NCI-H69 (cell line): ENCODE measurements at places on chromosomes 7 and 10.
A peak's percentile ranks its signal among the peaks of the same experiment; 100 is the strongest.

DNA sequence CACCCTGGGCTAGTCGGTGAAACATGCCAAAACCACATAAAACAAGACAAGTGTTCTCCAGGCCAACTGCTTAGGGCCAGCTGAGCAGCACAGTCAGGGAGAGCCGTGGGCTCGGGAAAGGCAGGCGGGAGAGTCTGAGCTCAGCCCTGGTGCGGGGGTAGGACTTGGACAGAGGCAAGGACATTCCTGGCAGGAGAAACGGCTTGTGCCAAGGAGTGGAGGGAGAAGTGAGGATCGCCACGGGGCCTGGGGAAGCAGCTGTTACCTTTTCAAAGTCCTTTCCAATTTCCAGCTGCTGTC, 4.2 kb downstream of the ELN start:
- peak; percentile 66 for DNase-seq

GRCh38 chr10:5692461-5693358, 8.1 kb downstream of the TASOR2 start:
- DNase-seq: peak; percentile 89

DNA sequence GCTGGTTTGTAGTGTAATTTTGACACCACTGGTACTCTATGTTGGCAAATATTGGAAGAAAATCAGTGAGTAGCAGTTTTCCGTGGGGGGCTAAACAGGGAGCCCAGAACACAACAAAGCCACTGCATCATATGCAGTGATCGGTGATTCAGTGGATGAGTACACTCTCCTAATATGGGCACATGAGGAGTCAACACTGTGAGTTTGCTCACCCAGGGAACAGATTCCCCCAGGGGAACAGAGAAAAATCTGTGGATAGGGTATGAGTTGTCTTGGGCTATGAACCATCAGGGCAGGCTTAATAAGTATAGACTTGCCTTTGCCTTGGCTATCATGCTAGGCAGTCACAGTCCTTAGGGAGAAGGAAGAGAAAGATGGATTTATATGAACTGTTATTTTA, 227.7 kb upstream of the SEMA3E start:
- peak; percentile 86 for DNase-seq

- DNase-seq: no peak
Observed at GRCh38 chr10:61935077-61935476, 33.6 kb downstream of the ARID5B start.

GRCh38 chr10:43137717-43138020, 576 bp upstream of the CSGALNACT2 start:
- peak; percentile 65 for DNase-seq

GRCh38 chr7:129401967-129402860, 32.0 kb upstream of the STRIP2 start:
- peak; percentile 8 for DNase-seq

- no peak for DNase-seq
Observed at GRCh38 chr7:37141742-37142141, 306.9 kb downstream of the ELMO1 start.

- DNase-seq: no peak
Observed at GRCh38 chr7:110854166-110854565, 236.8 kb upstream of the LRRN3 start.

DNA sequence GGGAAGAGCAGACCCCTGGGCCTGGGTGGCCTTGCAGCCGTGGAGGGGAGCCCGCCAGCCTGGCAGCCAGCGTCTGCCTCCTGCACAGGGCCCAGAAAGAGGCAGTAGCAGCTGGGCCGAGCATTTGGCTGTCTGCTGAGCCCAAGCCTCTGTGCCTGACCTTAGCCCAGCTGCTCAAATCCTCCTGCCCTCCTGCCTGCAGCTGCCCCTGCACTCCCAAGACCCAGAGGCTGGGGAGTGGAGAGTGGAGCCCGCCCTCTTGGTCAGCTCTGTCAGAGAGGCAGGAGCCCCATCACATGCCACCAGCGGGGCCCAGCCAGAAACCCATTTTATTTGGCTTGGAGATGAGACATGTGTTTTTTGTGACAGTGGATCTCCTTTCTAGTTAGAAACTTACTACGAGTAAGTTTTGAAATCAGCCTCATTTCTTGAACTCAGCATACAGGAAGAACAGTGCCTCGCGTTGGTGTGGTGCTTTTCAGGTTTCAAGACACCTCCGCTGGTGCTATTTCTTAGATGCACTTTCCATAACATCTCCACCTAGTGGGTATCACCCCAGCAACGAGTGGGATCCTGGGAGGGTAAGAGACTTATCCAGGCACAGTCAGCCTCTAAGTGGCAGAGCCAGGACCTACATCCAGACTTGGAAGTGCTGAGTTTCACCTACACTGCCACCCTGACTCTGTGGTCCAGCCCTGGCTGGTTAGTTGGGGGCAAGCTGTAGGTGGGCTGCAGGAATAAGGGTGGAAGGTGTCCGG, 477.1 kb downstream of the RPS24 start:
- no peak for DNase-seq

DNA sequence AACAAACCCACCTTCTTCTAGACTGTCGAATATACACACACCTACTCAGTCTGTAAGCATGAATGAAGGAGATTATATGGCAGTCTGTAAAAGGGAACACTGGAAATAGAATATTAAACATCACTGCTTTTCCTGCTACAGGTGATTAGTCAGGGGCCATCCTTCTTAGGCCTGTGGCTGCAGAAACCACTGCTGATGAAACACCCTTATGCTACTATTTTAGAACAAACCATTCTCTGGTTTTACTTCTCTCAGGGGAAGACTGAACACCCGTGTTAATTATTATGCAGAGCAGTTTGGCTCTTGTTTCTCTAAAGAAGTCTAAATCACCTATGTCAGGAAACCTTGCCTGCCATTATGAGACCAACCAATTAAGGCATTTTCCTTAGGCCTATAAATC, 351.1 kb upstream of the KLF6 start:
- DNase-seq: no peak

- DNase-seq: no peak
Observed at GRCh38 chr7:83546586-83546985, 102.4 kb downstream of the SEMA3E start.

- DNase-seq: peak; percentile 72
Observed at GRCh38 chr10:111076682-111077478, at the start of gene ADRA2A. Gene ADRA2A (plus strand): TSS chr10:111077029. CDS start chr10:111077997, 968 bp downstream.

DNA sequence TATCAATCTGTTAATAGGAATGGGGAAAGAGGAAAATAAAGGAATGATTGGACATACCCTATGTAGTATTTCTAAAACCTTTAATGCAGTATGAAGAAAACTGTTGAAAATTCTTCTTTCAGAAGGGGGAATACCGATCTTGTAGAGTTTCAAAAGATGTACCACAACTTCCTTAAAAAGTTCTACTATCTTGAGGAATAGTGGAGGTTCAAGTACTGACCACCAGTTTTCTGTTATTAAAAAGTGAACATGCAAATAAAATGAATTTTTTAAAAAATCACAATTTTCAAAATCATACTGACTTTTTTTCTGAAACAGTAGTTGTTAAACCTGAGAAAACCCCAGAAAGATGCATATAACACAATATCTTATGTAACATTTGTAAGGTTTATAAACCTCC, 86.5 kb downstream of the HERC4 start:
- no peak for DNase-seq

DNA sequence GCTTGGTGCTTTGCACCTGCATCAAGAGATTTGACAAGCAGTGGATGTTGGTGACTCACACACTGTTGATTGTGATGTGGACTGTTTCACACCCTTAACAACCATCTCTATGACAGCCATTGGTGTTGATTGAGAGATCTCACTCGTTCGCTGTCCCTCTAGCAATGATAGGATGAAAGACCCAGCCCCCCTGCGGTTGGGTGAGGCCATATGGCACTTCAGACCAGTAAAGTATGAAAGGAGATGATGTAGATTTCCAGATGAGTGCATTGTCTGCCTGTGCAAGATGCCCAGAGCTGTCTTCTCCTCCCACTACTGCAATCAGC, 138.7 kb upstream of the PRR15 start:
- DNase-seq: peak; percentile 44

- no peak for DNase-seq
Observed at GRCh38 chr7:1401011-1401410, 58.3 kb downstream of the MICALL2 start.

- no peak for DNase-seq
Observed at GRCh38 chr10:111156754-111157153, 79.9 kb downstream of the ADRA2A start.

DNA sequence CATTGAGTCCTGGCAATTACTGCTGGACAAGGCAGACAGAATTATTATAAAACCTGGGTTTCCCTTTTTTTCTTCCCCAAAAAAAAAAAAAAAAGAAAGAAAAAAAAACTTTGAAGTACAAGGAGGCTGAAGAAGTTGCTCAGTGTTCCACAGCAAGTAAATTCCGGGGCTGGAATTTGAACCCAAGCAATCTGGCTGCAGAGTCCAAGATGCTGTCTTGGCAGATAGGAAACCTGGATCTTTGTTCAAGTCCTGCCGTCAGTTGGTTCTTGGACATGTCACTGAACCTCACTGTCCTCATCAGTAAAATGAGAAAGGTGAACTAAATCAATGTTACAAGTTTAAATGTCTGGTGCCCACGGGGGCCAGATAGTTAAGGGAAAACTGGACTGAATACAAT, 35.3 kb downstream of the ARID5B start:
- no peak for DNase-seq

DNA sequence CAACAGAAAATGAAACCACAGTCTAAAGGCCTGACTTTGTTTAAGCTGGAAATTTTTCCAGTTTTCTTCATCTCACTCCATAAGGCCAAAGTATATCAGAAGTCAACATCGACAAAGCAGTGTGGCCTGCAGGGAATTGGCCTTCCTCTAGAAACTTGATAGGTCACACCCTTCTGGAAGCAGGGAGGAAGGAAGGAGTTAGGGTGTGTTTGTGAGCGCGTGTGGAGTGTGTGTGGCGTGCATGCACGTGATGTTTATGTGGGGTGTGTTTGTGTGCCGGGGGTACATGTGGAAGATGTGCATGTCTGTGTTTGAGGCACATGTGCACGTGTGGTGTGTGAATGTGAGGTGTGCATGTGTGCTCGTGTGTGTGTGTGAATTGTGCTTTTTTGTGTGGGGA, 28.6 kb downstream of the ZC3HAV1 start:
- DNase-seq: no peak

GRCh38 chr7:73749931-73750776, 11.6 kb upstream of the ABHD11 start:
- DNase-seq: no peak

GRCh38 chr7:159007364-159007995, 137.2 kb downstream of the VIPR2 start:
- peak; percentile 40 for DNase-seq

GRCh38 chr7:95843286-95843685, 70.9 kb downstream of the DYNC1I1 start:
- DNase-seq: peak; percentile 7

DNA sequence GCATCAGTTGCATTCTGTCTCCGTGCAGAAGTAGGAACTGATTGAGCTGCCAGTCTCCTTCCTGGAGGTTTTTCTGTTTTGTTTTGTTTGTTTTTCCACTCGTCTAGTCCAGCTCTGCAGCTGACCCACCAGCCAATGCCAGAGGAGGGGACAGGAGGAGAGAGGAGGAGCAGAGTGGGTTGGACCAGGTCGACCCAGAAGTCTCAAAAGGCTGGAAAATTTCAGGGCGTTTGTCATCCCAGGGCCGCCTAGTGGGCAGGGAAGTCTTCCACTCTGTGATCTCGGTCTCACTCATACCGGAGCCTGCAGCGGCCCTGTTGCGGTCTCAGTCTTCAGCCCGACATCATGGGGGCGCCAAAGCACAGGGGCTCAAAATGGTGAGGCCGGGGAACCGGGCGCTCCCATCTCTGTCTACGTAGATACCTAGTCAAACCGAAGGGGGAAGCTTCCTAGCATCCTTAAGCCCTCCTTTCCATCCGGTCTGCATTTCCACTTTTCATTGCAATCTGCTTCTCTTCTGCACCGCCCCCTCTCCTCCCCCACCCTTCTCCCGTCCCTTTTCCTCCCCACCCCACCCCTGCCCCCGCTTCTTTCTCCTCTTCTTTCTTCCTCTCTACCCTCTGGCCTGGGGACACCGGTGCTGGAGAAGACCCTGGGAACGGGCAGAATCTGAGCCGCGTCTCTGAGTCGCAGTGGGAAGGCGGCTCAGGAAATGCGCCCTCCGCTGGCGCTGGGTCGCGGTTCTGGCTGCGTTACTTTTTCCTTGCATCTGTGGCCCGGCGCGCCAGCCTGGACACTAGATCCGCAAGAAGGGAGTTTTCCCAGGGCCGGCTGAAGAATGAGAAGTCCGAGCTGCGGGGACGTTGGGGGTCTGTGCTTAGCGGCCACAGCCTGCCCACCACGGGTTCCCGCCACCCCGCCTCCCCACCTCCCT, 16.2 kb upstream of the PAX2 start:
- DNase-seq: peak; percentile 12

GRCh38 chr10:89644691-89644966, 413 bp downstream of the PANK1 start:
- DNase-seq: peak; percentile 66

- DNase-seq: no peak
Observed at GRCh38 chr10:121057269-121057668, 206.1 kb downstream of the WDR11 start.

- DNase-seq: no peak
Observed at GRCh38 chr10:28219251-28219650, 83.6 kb downstream of the MPP7 start.

DNA sequence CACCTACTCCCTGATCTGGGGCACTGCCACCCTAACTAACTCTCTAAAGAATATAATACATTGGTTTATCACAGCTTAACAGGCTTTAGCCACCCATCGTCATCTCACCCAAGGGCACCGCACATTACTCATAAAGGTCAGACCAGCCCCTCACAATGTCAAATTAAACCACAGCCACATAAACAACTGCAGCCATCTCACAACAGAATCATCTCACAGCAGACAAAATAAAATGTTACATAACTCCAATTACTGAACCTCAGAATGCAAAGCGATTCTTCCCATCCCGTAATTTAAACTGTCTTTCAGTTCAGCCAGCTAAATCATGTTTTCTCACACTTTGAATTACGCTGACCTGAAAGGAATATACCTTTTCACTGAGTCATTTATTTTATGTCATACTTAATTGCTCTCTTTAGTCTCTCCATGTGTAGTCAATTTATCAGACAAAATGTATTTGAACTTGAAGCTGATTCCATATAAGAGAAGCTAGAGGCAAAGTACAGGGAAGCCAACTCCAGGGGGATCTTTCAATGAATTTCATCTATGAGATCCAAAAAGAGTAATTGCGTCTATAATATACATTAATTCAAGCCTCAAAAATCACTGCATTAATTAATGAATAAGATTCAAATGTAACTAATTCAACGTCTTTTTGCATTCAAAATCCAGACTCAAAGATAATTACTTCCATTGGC, 96.9 kb upstream of the NEBL start:
- DNase-seq: peak; percentile 74

- DNase-seq: peak; percentile 100
Observed at GRCh38 chr7:151736403-151736909, 140.5 kb downstream of the PRKAG2 start.

DNA sequence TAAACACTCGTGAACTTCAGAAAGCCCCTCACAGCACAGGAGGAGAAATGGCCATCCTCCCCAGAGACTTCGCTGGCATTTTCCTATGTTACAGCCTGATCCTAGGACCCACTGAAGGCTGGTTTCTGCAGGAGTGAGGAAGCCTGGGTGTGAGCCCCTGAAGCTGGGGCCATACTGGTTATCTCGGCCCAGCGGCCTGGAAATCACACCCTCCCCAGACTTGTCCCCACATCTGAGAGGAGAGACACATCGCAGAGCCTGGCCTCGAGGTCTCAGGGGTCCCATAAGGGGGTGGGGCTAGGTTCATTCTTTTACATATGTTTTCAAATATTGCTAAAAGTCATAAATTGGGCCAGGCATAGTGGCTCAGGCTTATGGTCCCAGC, 17.5 kb upstream of the RET start:
- no peak for DNase-seq
